AG10803 (cell line): ENCODE measurements at places on chromosomes 4 and X.

- peak; percentile 90 for DNase-seq
Measured at GRCh38 chr4:78654807-78655206, 103.2 kb downstream of the ANXA3 start.

- DNase-seq, result peak; percentile 53
Measured at GRCh38 chr4:147570616-147571015, 46.6 kb upstream of the TMEM184C start.

DNA sequence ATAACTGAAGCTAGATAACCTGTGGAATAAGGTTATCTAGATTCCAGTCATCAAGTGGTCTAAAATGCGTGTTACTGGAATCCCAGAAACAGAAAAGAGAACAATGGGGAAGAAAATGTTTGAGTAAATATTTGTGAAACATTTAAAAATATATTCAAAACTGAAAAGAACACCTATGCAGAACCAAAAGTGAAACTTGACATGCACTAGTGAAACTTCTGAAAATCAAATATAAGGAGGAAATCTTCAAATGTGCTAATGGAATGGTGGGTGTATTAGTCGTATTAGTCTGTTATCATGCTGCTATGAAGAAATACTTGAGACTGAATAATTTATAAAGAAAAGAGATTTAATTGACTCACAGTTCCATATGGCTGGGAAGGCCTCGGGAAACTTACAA lies 512.4 kb upstream of the KLHL4 start:
- no peak for DNase-seq

- no peak for DNase-seq
Measured at GRCh38 chr4:87698394-87698793, 48.3 kb downstream of the DMP1 start.

DNA sequence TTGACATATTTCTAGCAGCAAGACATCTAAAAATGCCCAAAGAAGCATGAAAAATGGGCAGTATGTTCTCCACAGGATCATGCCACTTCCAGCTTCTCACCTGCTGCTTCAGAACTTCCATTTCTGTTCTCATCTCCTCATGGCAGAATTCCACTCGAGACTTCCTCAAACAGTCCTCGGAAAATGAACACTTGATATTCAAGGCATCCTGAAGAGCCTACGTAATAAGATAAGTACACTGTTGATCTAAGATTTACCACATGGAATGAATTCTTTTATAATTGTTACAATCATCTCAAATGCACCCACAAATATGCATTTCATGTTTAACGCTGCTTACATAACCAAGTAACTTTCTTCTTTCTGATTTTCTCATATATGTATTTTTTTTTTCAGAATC lies 14.1 kb downstream of the TNIP3 start:
- DNase-seq, result no peak

- peak; percentile 42 for DNase-seq
Measured at GRCh38 chr4:174154215-174154854, 129.1 kb downstream of the FBXO8 start.

DNA sequence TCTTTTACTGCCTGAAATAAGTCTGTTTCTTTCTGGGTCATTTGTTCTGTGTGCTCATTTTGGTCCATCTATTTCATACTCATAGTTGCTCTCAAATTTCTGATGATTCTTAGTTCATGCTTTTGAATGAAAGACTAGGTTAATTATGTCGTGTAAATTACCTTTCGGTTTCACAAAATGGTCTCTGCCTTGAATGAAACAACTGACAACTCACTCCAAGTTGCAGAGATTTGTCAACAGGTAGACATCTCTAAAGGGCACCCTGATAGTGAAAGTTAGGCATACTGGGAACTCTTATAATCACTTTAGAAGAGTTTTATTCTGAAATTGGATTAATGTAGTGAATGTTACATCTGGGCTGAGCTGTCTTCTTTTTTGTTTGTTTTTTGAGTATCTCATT lies 726.9 kb downstream of the PDHA2 start:
- no peak for DNase-seq

GRCh38 chrX:110396735-110397134 lies 38.1 kb downstream of the RTL9 start:
- DNase-seq, result no peak

- no peak for DNase-seq
Measured at GRCh38 chrX:47458528-47458927, 24.5 kb downstream of the ZNF41 start.

- DNase-seq, result no peak
Measured at GRCh38 chr4:3476936-3477749, 14.0 kb downstream of the DOK7 start.

DNA sequence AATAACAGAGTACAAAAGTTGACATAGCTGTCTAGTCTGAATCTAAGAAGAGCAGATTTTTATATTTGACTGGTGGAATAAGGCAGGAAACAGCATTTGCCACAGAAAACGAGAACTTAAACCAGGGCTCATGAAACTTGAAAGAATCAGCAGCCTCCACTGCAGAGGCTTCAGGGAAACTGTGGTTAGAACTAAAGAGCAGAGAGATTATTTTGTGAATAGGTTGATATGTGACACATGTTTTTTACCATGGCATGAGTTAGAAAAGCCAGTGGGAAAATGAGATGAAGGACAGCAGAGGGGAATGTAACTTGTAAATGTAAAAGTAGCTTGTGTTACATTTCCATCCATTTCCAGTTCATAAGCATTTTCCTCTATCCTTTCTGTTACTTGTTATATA lies 63.7 kb upstream of the CAMK2D start:
- DNase-seq, result no peak

DNA sequence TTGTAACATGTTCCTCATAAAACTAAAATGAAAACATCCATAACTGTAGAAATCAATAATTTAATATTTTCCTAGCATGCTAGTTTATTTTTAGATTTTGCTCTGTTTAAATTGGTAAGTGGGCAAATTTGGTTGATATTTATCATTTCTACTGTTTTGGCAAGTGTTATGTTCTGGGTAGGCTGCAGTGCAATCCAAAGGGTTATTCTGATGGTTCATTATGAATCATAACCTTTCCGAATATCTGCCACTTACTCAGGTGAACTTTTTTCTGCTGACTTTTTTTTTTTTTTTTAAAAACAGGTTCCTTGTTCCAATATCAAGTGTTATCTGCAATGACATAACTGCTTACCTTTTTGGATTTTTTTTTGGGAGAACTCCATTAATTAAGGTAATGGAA lies 52.0 kb downstream of the CDS1 start:
- DNase-seq, result no peak

- DNase-seq, result no peak
Measured at GRCh38 chrX:5898463-5898862, 330.2 kb downstream of the NLGN4X start.

GRCh38 chrX:13747836-13748235 lies 13.3 kb downstream of the OFD1 start:
- DNase-seq, result peak; percentile 67

DNA sequence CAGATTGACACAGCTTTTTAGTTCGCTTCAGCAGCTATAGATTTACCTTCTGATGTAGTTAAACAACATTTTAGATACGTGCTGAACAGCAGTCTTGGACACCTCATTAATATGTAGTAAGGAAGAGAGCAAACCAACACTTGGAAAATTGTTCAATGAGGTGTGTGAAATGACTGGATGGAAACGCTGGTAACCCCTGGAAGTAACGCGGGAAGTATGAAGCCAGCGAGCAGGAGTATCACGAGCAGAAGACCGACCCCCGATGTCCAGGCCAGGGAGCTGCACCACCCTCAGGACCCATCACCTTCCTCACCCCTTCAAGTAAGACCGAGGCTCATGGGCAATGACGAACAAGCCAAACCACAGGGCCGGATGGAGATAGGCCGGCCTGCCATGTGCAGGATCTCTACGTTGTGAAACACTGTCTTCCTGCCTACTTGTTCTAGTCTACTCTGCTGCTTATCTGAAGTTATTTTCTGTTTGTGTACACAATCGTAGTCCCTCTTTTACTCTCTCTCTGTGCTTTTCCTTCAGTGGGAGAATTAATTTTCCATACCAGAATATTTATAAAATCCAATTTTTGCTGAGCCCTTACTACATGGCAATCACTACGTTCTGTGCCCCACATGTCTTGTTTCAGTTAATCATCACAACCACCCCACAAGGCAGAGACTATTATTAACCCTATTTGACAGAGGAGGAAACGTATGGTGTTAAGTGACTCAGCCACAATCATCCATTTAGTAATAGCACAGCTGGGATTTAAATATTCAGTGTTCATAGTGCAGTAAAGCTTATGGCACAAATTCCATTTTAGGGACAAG lies 221.7 kb downstream of the APBB2 start:
- DNase-seq, result peak; percentile 74
